Heart left ventricle (tissue), 16 donors: ENCODE measurements at places on chromosomes 1 and 21. TPM values are rescaled to one million over a fixed set of nuclear protein-coding genes. Genes with fewer than 3 reads are reported as not detected.
A peak's percentile ranks its signal among the peaks of the same experiment; 100 is the strongest.

DNA sequence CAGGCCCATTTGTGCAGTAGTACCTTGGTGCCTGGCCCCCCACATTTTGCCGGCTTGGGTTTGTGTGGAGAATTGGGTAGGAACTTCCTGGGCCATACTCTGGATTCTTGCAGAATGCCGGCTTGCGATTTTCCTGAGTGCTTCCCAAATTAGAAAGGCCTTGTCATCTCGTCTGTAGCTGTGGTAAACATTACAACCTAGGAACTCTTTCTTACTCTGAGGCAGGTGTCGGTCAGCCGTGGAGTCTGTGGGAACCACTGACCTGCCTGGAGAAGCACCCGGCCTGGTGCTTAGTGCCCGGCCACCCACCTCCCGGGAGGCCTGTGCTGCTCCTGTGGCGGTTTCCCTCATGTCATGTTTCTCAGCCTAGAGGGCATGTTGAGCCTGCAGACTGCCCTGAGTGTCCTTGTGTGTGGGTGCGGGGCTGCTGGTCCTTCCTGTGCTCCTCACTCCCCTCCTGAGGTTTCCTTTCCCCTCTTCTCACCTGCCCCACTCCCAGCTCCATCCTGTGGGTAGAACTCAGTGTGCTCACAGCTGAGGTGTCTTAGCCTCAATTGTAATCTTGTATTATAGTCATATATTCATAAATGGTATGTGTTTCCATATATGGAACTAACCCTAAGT is 64.7 kb downstream of the S100B start:
- H3K4me1 ChIP-seq: no peaks in the 10 kb centered on the region
- H3K27ac ChIP-seq: peak overlapping the region; percentile 59
- peaks cover 4% of the 10 kb centered on the region for H3K36me3 ChIP-seq
- H3K4me3 ChIP-seq: no peak overlapping the region
- no peak for DNase-seq

DNA sequence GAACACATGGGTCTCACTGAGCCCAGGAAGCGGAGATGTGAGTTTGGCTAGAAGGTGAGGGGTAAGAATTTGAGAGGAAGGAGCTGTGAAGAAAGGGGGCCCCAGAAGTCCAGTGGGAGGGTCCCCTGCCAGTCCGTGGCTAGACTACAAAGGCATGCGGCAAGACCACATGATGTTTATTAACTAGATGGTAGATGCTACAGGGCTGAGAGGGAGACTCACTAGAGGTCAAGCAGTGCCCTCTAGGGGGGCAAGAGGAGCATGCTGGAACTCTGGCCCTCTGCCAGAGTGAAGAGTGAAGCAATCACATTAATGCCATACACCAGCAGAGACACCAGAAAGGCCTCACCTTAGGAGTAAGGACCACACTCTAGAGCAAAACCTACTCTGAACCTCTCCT is 12.2 kb downstream of the KIAA0319L start:
- no peak overlapping the region for H3K4me3 ChIP-seq
- no peak overlapping the region for H3K27ac ChIP-seq
- no peaks in the 10 kb centered on the region for H3K27me3 ChIP-seq
- no peaks in the 10 kb centered on the region for H3K36me3 ChIP-seq

DNA sequence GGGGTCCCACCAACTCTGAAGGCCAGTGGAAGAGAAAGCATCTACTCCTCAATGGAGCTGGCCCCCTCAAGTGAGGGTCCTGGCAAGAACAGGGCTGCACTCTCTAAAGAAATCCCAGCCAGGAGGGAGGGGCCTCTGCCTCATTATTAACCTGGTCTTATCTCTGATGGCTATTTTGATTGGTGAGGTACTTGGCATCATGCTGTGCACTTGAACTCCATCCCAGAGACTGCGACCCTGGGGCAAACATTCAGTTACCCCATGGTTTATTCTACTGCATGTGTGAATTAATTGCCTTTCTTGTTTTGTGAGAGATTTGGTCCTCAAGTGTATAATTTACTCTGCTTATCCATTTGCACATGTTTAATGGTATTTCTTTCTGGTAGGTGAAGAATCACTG is 55.0 kb upstream of the ETV3 start:
- H3K4me1 ChIP-seq: no peaks in the 10 kb centered on the region
- peaks cover 26% of the 10 kb centered on the region for H3K27me3 ChIP-seq
- H3K36me3 ChIP-seq: no peaks in the 10 kb centered on the region
- no peak overlapping the region for H3K4me3 ChIP-seq

Gene RNU1-3
- 2,606 TPM for total RNA-seq

DNA sequence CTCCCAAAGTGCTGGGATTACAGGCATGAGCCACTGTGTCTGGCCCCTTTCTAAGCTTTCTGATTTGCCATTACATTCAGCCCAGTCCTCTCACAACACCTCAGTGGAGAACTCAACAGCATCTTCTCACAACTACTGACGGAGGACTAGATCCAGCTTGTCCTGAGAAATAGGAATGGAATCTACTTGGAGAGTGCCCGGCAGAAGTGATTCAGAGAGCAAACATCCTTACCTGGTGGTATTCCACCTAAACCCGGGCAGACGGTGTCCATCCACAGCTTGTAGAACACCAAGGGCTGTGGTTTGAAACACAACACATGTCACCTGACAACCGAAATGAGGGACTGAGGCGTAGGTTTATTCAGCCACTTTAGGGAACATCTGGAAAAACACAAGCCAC is 28.8 kb upstream of the CCSAP start:
- DNase-seq: no peak
- H3K27me3 ChIP-seq: no peaks in the 10 kb centered on the region
- no peak overlapping the region for H3K27ac ChIP-seq
- H3K36me3 ChIP-seq: no peaks in the 10 kb centered on the region
- no peaks in the 10 kb centered on the region for H3K4me1 ChIP-seq

DNA sequence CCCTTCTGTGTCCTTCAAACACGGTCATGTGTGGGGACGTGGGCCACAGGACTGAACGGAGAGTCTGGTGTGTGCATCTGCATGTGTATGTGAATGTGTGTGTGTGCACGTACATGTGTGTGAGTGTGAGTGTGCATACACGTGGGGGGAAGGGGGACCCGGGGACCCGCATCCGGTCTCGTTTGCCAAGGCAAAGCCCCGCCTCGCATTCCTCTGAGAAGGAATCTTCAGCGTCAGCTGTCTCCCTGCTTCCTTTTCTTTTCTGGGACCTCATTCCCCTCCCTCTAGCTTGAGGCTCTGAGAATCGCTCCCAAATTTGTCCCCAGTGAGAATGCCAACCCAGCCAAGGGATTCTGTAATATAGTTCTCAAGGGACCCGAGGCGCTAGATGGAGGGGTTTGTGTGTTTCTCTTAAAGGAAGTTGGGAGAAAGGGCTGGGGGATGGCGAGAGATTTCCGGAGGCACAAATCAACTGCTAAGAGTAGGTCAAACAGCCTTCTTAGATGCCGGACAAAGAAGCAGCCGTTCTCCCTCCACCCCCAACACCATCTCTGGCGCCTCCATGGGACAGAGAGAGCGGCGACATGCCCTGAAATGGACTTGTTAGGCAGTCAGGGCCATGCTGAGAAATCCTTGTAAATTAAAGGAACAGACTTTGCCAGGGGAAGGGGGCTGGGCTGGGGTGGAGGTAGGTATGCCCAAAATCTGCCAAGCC is 6.6 kb downstream of the IFFO2 start:
- H3K27me3 ChIP-seq: no peaks in the 10 kb centered on the region
- peak overlapping the region; percentile 60 for H3K4me3 ChIP-seq
- peak overlapping the region; percentile 95 for H3K27ac ChIP-seq
- DNase-seq: peak; percentile 71
- H3K4me1 ChIP-seq: peaks cover 22% of the 10 kb centered on the region
- H3K36me3 ChIP-seq: no peaks in the 10 kb centered on the region

Gene CALML6
- total RNA-seq: not detected

Gene FAM72B
- total RNA-seq: not detected

Gene ZNF697
- total RNA-seq: 10.9 TPM

DNA sequence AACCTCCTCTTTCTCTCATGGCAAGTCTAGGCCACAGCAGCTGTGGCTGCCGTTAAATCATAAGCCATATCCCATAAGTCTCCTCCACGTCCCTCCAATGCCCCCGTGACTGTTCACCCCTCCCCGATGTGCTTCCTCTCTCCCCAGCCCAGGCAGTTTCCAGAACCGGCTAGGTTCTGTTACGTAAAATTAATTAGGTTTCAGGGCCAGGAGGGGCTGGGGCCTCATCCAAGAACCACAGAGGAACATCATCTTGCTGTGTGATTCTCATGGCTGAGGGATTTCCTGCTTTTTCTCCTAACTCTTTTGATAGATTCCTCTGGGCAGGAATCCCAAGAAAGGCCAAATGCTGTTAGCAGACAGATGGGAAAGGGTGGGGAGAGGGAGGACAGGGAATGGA is 141.8 kb upstream of the AJAP1 start:
- peaks cover 4% of the 10 kb centered on the region for H3K4me1 ChIP-seq
- H3K27ac ChIP-seq: no peak overlapping the region
- no peaks in the 10 kb centered on the region for H3K36me3 ChIP-seq
- no peak overlapping the region for H3K4me3 ChIP-seq
- peak; percentile 75 for DNase-seq

DNA sequence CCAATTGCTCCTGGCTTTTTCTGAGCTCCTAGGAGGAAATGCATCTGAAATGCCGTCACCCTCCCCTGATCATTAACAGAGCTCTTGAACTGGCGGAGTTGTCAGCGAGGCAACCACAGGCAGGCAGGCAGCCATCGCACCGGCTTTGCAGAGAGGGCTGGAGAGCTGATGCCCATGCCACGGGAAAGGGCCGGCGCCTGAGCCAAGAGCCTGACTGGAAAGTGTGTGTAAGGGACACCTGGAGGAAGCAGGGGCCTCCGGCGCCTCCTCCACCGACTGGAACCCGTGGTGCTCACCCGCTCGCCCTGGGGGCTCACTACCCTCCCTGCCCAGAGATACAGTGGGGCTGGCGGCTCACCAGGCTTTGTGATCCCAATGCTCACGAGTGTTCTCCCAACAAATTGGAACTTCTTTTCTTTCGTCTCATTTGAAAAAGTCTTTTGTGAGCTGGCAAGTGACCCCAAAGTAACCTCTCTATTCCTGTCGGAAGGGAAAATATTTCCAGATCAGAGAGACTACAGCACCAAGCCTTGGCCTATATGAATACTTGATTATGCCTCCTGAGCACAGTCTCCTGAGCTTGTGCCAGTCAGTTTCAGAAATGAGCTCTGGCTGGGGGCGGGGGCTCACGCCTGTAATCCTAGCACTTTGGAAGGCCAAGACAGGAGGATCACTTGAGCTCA is 97.7 kb upstream of the SLC25A33 start:
- peak; percentile 62 for DNase-seq
- H3K27me3 ChIP-seq: no peaks in the 10 kb centered on the region
- no peak overlapping the region for H3K4me3 ChIP-seq
- no peaks in the 10 kb centered on the region for H3K36me3 ChIP-seq
- no peaks in the 10 kb centered on the region for H3K4me1 ChIP-seq
- H3K27ac ChIP-seq: peak overlapping the region; percentile 74

Gene SPRR2D
- not detected for total RNA-seq

Gene ANGPTL3
- total RNA-seq: not detected

GRCh38 chr1:225770561-225771248 is 6.9 kb upstream of the SRP9 start:
- H3K36me3 ChIP-seq: no peaks in the 10 kb centered on the region
- no peak overlapping the region for H3K4me3 ChIP-seq
- no peaks in the 10 kb centered on the region for H3K27me3 ChIP-seq

DNA sequence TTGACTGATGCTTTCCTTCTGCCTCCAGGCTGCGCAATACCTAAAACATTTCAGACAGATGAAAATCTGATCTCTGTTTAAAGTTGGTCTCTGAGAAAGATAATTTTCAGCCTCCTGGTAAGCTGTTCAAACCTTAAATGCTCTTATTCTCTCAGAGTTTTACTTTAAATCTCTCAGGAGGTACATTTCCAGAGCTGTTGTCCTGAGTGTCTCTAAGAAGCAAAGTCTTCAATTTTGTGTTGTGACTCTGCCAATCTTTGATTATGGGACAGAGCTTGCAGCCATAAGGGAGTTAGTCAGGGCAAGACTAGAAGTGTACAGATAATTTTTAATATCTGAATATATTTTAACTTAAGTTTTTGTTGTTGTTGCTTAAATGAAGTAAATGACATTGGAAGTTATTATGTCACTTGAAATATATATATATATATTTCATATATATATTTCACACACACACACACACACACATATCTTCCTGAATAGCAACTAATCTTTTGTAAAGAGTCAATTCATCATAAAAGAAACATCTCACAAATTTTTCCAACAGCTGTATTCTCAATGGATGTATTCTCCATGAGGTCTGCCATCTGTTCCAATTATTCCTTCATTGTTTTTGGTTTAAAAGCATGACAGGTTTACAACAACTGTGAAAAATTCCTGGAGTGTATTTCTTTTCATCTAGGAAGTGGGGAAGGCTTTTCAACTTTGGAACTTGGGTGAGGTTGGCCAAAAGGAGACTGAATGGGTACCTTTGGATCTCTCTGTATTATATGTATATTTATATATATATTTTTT is 259.4 kb downstream of the BACH1 start:
- no peak overlapping the region for H3K27ac ChIP-seq
- H3K27me3 ChIP-seq: no peaks in the 10 kb centered on the region
- H3K36me3 ChIP-seq: no peaks in the 10 kb centered on the region
- DNase-seq: no peak
- no peaks in the 10 kb centered on the region for H3K4me1 ChIP-seq

- no peaks in the 10 kb centered on the region for H3K4me1 ChIP-seq
- H3K4me3 ChIP-seq: no peak overlapping the region
- DNase-seq: no peak
Measured at GRCh38 chr1:187987236-187987776, 1158.6 kb downstream of the PLA2G4A start.
